NCI-H1417 (cell line): ENCODE measurements at places on chromosomes 1 and 21.

DNA sequence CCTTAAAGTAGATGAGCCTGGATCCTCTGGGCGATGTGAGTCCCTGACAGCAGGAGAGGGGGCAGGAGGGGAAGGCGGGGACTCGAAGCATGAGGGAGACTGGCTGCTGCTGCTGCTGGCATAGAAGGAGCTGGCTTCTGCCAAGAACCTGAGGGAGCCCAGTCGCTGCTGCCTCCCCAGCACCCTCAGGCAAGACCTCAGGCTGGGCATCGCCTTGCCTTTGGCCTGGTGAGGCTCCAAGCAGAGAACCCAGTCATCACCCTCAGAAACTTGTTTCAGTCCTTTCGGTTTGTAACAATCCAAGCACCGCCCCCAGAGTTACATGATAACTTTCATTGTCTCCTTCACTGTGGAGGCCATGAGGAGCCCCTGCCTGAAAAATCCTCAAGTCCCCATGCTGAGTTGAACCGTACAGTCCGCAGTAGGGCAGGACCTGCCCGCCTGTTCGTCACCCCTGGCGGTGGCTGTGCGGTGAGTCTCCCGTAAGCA is 38.8 kb downstream of the POFUT2 start:
- peak; percentile 37 for DNase-seq

DNA sequence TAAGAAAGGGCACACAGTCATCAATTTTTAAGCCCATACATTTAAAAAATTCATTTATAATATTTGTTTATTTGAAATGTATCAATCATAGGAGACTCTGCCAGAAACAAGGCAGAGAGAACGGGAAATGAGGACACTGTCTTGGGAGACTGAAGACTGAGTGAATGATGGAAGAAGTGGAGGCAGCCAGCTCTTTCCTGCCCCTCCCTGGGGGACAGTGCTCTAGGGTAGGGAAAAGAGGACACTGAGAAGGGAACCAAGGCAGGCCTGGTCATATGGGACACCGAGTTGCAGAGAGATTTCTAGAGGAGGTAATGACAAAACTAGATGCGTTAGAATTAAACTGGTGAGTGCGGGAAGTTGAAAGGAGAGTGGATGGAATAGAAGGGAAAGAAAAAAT is 31.6 kb downstream of the EEIG2 start:
- DNase-seq, result no peak

- DNase-seq, result no peak
Measured at GRCh38 chr21:26445440-26445839, 127.6 kb downstream of the CYYR1 start.

GRCh38 chr1:201850053-201850397 is 21.1 kb downstream of the IPO9 start:
- no peak for DNase-seq

GRCh38 chr1:86596741-86597290 is 49.9 kb downstream of the CLCA4 start:
- DNase-seq, result no peak

- DNase-seq, result no peak
Measured at GRCh38 chr1:204368996-204369726, 9.4 kb upstream of the PLEKHA6 start.

- no peak for DNase-seq
Measured at GRCh38 chr21:33780631-33781030, 135.0 kb downstream of the ATP5PO start.

DNA sequence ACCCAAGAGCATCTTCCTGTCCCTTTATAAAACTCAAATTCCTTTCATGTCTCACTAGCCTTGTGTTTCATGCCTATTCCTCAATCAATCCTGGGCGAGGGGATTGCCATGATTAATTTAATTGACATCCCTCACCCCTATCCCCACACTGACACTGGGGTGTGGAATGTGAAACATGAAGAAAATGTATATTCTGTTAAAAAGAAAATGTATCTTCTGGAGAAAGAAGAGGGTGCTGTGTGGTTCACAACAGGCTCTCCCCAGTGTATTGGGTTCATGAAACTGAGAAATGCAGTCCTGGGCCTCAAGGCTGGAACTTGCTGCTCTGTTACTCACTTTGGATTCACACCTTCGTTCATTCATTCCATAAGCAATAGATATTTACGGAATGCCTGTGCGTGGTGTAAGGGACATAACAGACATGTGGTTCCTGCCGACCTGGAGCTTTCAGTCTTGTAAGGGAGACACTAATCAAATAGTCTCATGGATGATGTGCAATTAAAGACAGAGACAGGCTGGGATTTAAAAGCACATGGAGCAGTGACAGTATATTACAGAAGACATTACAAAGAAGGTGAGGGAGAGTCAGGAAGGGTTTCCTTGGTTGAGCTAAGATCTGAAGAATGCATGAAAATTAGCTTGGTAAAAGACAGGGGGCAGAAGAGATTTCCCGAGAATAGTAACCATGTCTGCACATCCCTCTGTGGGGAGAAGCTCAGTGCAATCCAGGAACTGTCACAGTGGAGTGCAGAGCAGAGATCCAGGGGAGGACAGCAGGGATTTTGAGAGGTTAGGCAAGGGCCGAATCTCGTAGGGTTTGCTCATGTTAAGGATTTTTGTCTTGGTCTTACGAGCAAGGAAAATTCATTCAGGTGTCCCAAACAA is 32.1 kb downstream of the SERTAD4 start:
- no peak for DNase-seq

GRCh38 chr1:203425663-203425975 is 50.0 kb upstream of the PRELP start:
- DNase-seq, result no peak
